ENCODE measurements at places on chromosomes 7 and 10. TPM values are rescaled to one million over a fixed set of nuclear protein-coding genes. Genes with fewer than 3 reads are reported as not detected.

DNA sequence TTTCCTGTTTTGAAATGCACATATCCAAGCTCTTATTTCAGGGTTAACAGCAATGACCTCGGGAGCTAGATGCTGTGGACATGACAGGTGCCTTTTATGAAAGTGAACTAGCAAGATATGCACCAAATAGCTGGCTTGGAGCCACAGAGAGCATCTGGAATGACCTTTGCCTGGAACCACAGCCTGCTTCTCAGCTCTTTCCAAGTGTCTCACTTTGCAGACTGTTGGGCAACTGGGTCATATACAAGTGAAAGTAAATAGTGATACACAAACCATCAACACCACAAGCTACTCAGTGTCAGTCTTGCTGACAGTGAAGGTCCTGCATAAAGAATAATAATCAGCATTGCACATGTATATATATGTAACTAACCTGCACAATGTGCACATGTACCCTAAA, 183.5 kb downstream of the RNF133 start:
- no peak overlapping the region for H3K27ac ChIP-seq
- no peaks in the 10 kb centered on the region for H3K27me3 ChIP-seq
- H3K4me3 ChIP-seq, result no peak overlapping the region

DNA sequence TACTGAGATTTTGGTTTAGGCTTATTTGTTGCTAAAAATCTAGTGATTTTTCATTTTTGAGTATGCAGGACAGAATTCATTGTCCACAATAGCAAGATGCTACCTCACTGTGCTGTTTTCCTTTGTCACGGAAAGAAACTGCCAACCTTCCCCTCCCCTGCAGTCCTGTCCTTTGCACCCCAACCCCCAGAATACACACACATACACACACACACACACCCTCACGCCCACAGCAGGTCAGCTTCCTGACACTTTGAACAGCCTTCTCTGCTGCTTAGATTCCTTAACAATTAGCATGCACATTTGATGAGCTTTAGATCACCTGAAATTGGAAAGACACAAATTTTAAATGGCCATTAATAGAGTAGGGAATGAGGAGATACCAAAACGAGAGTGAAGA, 32.1 kb downstream of the ARMC3 start:
- no peaks in the 10 kb centered on the region for H3K36me3 ChIP-seq
- peaks cover 6% of the 10 kb centered on the region for H3K4me1 ChIP-seq
- H3K27ac ChIP-seq, result no peak overlapping the region
- no peak for DNase-seq
- H3K27me3 ChIP-seq, result no peaks in the 10 kb centered on the region

GRCh38 chr10:124464028-124464965, 2.7 kb downstream of the LHPP start:
- no peaks in the 10 kb centered on the region for H3K4me1 ChIP-seq
- H3K36me3 ChIP-seq, result no peaks in the 10 kb centered on the region
- no peak overlapping the region for H3K27ac ChIP-seq
- no peaks in the 10 kb centered on the region for H3K27me3 ChIP-seq
- H3K4me3 ChIP-seq, result no peak overlapping the region

GRCh38 chr7:142528608-142529408, 220.5 kb upstream of the PRSS1 start:
- no peak overlapping the region for H3K4me3 ChIP-seq
- H3K4me1 ChIP-seq, result no peaks in the 10 kb centered on the region
- H3K27ac ChIP-seq, result no peak overlapping the region

GRCh38 chr7:41459623-41460261, 243.1 kb downstream of the INHBA start:
- H3K4me3 ChIP-seq, result no peak overlapping the region
- no peaks in the 10 kb centered on the region for H3K27me3 ChIP-seq
- H3K36me3 ChIP-seq, result no peaks in the 10 kb centered on the region
- H3K4me1 ChIP-seq, result no peaks in the 10 kb centered on the region

GRCh38 chr7:135938563-135938962, 38.6 kb downstream of the MTPN start:
- H3K4me3 ChIP-seq, result no peak overlapping the region
- H3K4me1 ChIP-seq, result peaks cover 9% of the 10 kb centered on the region
- H3K27me3 ChIP-seq, result no peaks in the 10 kb centered on the region
- no peak overlapping the region for H3K27ac ChIP-seq

- no peak overlapping the region for H3K27ac ChIP-seq
- no peaks in the 10 kb centered on the region for H3K36me3 ChIP-seq
- DNase-seq, result no peak
- no peak overlapping the region for H3K4me3 ChIP-seq
- H3K27me3 ChIP-seq, result no peaks in the 10 kb centered on the region
- H3K4me1 ChIP-seq, result no peaks in the 10 kb centered on the region
These were observed 13.7 kb upstream of the HERC4 start for GRCh38 chr10:68088740-68089139.

DNA sequence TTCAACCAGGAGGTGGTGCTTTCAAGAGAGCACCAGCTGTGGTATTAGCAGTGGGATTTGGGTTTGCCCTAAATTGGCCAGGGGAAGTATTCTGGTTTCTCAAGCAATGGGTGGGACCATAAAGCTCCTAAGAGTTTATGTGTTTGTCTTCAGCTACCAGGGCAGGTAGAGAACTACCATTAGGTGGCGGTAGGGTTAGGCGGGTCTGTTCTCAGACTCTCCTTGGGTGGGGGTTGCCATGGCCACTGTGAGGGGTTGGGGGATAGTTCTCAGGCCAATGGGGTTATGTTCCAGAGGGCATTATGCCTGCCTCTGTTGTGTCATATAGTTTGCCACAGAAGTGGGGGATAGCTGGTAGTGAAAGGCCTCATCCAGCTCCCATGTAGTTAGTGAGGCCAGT, 47.7 kb upstream of the BICC1 start:
- no peaks in the 10 kb centered on the region for H3K27me3 ChIP-seq
- no peak overlapping the region for H3K27ac ChIP-seq

GRCh38 chr10:1638889-1639419, 98.4 kb downstream of the ADARB2 start:
- no peaks in the 10 kb centered on the region for H3K36me3 ChIP-seq
- no peaks in the 10 kb centered on the region for H3K4me1 ChIP-seq
- no peaks in the 10 kb centered on the region for H3K27me3 ChIP-seq
- DNase-seq, result no peak
- H3K4me3 ChIP-seq, result no peak overlapping the region
- no peak overlapping the region for H3K27ac ChIP-seq

GRCh38 chr7:18420108-18420507, 75.4 kb upstream of the HDAC9 start:
- DNase-seq, result no peak
- H3K4me3 ChIP-seq, result no peak overlapping the region
- H3K27me3 ChIP-seq, result no peaks in the 10 kb centered on the region
- H3K4me1 ChIP-seq, result peaks cover 8% of the 10 kb centered on the region
- H3K36me3 ChIP-seq, result no peaks in the 10 kb centered on the region

- no peak for DNase-seq
- no peaks in the 10 kb centered on the region for H3K36me3 ChIP-seq
- H3K4me3 ChIP-seq, result no peak overlapping the region
- H3K27me3 ChIP-seq, result no peaks in the 10 kb centered on the region
- H3K27ac ChIP-seq, result peak overlapping the region; percentile 90
These were observed 5.6 kb upstream of the AQP1 start for GRCh38 chr7:30906014-30906413.

DNA sequence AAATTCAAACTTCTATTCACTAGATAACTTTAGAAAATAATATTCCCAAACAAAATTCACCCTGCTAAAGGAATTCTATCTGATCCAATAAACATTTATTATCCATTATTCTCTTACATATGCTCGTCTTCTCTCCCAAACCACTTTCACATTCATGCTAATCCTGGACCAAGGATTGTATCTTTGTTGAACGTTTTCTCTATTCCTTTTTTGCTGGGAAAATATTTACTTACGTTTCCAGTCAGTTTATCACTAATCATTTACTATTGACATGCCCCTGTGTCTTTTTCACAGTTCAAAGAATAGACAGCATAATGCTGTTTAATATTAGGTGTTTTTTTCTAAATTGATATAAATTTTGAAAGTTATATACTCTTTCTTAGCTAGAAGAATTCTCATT, 3.2 kb downstream of the TEX47 start:
- H3K27me3 ChIP-seq, result no peaks in the 10 kb centered on the region
- no peak overlapping the region for H3K4me3 ChIP-seq
- DNase-seq, result no peak
- no peak overlapping the region for H3K27ac ChIP-seq
- H3K36me3 ChIP-seq, result no peaks in the 10 kb centered on the region
- no peaks in the 10 kb centered on the region for H3K4me1 ChIP-seq

DNA sequence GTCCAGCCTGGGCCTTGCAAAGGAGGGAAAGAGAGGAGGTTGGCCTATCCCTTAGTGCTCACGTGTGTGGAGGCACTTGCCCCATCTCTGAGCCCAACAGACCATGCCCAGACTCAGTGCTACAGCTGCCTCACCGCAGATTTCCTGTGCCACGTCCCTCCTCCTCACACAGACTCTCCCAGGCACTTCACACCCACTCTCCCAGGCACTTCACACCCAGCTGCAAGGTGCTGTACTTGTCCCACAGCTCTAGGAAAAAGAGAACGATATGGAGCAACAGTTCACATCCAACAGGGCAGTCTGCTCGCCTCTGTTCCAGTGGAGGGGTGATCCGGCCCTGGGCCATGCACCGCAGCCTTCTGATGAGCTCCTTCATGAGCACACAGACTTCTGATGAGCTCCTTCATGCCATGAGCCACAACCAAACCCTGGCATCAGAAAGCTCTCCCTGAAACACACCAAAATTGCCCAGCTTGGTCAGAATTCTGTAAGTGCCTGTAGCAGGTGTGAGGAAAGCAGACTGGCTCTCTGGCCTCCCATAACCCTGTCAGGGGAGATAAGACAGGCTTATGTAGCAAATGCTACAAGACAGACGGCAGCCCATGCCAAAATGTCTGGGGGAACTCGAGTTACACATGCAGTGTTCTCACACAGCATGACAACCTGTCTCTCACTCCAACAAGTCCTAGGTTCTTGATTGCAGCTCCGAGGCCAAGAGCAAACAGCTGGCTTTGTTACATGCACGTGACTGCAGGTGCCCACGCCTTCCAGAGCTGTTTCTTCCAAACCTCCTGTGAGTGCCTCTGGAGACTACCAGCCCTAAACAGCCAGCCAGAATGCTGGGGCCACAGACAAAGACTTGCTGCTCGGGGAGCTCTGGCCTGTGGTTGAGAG, 348.5 kb downstream of the GRID1 start:
- H3K36me3 ChIP-seq, result no peaks in the 10 kb centered on the region
- DNase-seq, result no peak
- no peaks in the 10 kb centered on the region for H3K4me1 ChIP-seq
- no peaks in the 10 kb centered on the region for H3K27me3 ChIP-seq

GRCh38 chr10:45473126-45473525, 99.1 kb downstream of the ALOX5 start:
- no peaks in the 10 kb centered on the region for H3K36me3 ChIP-seq
- no peak for DNase-seq
- H3K4me3 ChIP-seq, result no peak overlapping the region
- no peaks in the 10 kb centered on the region for H3K27me3 ChIP-seq

DNA sequence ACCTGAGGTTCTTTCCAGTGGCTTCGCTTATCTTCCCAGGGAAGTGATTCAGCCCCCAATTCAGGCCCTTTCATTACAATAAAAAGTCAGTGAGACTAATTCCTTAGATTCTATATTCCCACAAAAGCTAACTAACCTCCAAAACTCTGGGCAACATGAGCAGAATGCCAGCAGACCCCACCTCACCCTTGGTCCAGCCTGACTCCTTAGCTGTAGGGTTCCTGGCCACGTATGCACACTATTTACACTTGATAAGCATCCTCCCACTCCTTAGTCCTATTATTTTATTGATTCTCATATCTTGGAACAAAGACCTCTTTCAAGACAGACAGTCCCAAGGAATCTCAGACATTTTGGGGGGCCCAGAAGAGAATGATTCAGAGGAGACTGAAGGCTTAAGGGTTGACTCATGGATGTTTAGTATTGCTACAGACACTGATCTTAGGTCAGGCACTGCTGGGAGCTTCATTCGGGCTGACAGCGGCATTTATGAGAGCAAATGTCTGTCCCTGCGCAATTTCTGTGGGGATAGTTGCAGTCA, 162.6 kb upstream of the GDF10 start:
- no peaks in the 10 kb centered on the region for H3K4me1 ChIP-seq
- no peaks in the 10 kb centered on the region for H3K36me3 ChIP-seq

DNA sequence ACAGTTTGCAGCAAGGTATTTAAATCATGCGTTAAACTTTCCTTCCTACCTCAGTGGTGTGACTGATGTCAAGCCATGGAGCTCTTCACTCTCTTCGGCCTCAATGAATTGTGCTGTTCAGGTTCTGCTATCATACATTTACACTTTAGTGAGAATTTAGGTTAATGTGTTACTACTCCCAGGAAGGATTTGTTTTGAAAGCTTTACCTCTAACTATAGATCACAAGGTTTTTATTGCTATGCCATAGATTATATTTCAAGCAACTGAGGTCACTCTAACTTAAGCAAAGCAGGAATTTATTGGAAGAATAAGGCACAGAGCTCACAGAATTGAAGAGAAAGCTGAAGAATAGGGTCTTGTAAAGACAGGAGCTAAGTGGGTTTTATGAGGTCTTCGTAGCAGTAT, 11.0 kb upstream of the ADD3 start:
- H3K4me1 ChIP-seq, result no peaks in the 10 kb centered on the region
- no peaks in the 10 kb centered on the region for H3K27me3 ChIP-seq
- H3K27ac ChIP-seq, result no peak overlapping the region
- no peaks in the 10 kb centered on the region for H3K36me3 ChIP-seq
- DNase-seq, result no peak

DNA sequence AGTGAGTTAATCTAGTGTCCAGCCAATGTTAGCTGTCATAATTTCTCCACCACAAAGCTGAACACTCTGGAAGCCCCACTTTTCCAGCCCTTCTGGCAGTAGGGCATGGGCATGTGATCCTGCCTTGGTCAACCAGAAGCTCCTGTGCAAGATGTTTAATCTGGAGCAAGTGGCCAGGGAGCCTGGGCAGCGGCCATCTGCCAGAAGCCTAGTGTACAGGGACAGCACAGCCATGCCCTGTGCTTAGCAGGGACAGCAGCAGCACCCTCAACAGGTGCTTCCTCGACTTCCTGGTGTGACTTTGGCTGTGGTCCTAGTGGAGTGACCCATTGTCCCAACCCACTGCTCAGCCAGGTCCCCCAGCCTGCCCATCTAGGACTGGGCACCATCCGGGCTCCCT, 10.3 kb downstream of the RBP3 start:
- no peaks in the 10 kb centered on the region for H3K4me1 ChIP-seq
- no peaks in the 10 kb centered on the region for H3K27me3 ChIP-seq
- DNase-seq, result no peak
- H3K36me3 ChIP-seq, result no peaks in the 10 kb centered on the region

- peaks cover 18% of the 10 kb centered on the region for H3K4me1 ChIP-seq
- H3K27ac ChIP-seq, result no peak overlapping the region
- no peak overlapping the region for H3K4me3 ChIP-seq
- no peak for DNase-seq
- no peaks in the 10 kb centered on the region for H3K27me3 ChIP-seq
These were observed 182.2 kb downstream of the PLXDC2 start for GRCh38 chr10:19998482-19998881.

GRCh38 chr10:53833908-53834307, 967.1 kb downstream of the PCDH15 start:
- H3K27me3 ChIP-seq, result no peaks in the 10 kb centered on the region
- no peak for DNase-seq

- H3K27ac ChIP-seq, result peak overlapping the region; percentile 23
- no peaks in the 10 kb centered on the region for H3K36me3 ChIP-seq
- H3K27me3 ChIP-seq, result no peaks in the 10 kb centered on the region
- peak; percentile 25 for DNase-seq
These were observed 24.5 kb downstream of the RSU1 start for GRCh38 chr10:16792675-16793074.

- DNase-seq, result no peak
- H3K27ac ChIP-seq, result no peak overlapping the region
- H3K4me1 ChIP-seq, result peaks cover 10% of the 10 kb centered on the region
- peaks cover 3% of the 10 kb centered on the region for H3K36me3 ChIP-seq
- H3K27me3 ChIP-seq, result no peaks in the 10 kb centered on the region
These were observed 14.3 kb downstream of the ZC3HAV1 start for GRCh38 chr7:139095194-139095659.

RBM20 gene
- 13.9 TPM for total RNA-seq

WASHC2C gene
- 40.6 TPM for total RNA-seq

AKR1C8 gene
- not detected for total RNA-seq

MYO3A gene
- under 0.01 TPM for total RNA-seq

EIF4EBP2 gene
- total RNA-seq, result 52.8 TPM

Data from thoracic aorta (tissue), 2 donors.